ENCODE measurements at places on chromosomes 6 and 20.

DNA sequence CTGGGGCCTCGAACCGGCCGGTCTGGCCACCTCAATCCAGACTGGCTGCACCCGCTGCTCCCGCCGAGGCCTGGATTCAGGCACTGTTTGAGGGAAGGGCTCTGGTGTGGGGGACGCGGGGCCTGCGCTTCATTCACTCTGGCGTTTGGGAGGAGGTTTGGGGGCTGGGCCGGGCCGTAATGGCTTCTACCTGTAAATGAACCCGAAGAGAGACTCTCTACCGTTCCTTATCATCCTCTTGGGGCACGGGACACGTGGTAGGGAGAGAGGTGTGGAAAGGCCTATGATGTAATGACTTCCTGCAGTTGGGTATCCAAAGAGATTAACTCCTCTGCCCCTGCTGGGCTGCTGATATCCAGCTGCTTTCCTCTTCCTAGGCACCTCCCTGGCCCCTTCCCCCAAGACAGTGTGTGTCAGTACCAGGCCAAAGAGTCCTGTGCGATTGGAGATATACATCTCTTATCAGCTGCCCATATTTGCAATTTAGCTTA is 1.8 kb downstream of the FOXO3 start:
- no peak for DNase-seq

DNA sequence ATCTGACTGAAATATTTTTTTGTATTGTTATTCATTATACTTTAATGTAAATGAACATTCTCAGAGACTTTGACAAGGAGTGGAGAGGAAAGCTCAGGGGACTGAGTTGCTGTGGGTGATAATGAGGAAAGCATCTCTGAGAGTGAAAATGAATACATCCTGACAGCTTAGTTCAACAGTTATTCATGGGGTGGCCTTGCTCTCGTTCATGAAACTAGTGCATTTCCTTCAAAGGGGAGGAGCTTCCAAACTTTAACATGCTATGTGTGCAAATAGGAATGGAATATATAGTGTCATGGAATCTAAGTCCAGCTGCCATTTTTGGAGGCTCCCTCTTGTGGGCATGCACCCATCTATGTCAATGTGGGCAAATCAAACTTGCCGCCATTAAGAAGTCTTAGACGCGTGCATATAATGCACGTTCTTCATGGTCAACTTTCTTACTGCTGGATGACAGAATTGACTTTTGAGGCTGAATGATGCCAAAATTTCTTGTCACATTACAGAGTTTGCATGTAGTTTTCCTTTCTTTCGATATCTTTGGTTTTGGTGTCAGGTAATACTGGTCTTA is 124.3 kb upstream of the TMEM170B start:
- no peak for DNase-seq

- DNase-seq = no peak
These were observed 35.3 kb downstream of the VSTM2L start for GRCh38 chr20:37938181-37938750.

DNA sequence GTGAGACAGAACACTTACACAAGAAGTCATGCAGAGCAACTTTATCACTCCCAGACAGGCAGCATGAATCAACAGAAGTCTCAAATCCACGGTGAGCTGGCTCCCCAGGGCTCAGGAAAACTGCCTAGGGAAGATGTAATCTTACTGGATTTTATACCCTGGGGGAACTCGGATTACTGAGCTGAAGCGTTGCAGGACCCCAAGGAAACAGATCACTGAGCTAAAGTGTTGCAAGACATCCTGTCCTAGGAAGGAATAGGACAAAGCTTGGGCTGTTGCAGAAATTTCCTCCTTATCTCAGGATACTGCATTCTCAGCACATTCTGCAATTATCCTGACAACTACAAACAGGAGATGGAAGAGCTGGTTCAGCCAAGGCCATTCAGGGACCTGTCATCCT is 224.8 kb downstream of the TFAP2A start:
- DNase-seq = no peak

GRCh38 chr20:51319522-51319921 is 223.0 kb downstream of the NFATC2 start:
- no peak for DNase-seq

GRCh38 chr20:48772183-48772976 is 55.4 kb downstream of the PREX1 start:
- DNase-seq = no peak

DNA sequence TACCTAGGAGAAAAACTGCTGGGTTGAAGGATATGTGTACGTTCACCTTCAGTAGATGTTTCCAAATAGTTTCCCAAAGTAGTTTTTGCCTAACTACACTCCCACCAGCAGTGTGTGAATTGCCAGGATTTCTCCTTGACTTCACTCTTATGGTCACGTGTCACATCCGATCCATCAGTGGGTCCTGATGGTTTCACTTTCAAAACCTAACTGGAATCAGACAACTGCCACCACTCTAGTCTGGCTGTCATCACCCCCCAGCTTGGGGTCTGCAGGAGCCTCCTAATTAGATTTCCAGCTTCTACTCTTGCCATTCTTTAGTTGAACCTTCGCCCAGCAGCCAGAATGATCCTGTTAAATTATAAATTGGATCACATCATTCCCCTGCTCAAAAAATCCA is 8.5 kb upstream of the SLC12A5 start:
- DNase-seq = no peak

DNA sequence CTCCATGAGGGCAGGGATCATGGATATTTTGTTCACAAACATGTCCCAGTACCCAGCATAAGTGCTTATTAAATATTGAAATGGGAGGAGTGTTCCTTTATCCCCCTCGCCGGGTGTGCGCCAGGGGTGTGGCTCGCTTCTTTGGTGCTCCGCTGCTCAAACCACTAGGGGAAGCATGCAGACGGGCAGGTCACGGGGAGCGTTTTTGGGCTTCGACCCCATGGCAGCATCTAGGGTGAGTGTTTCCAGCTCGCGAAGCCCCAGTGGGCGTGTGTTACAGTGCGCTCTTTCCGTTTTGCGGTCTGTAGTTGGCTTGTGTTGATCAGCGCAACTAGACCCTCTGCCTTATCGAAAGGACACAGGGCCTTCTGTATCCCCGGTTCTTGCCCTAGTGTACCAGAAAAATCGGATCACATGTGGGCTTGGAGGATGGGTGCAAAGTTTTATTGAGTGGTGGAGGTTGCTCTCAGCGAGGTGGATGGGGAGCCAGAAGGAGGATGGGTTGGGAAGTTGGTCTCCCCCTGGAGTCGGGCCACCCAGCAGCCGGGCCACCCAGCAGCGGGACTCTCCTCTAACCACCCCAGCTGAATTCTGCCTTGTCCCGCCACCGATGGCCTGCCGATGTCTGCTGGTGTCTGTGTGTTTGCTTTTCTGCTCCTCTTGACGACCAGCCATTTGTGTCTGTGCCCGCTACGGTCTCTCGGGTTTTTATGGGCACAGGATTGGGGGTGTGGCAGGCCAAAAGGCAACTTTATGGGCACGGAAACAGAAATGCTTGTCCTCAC is 43.2 kb upstream of the OGFRL1 start:
- DNase-seq = no peak

DNA sequence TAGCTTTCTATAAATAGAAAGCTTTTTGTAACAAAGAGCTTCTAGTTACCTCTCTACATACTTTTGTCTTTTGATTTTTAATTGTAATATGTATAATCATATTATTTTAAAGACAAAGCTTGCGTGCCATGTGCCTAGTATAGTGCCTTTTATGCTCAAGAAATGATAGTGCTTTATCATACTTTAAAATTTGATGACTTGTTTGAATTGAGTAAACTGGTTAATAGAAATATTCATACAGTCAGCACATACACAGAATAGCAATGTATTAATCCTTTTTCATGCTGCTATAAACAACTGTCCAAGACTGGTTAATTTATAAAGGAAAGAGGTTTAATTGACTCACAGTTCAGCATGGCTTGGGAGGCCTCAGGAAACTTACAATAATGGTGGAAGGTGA is 313.0 kb downstream of the FRK start:
- DNase-seq = no peak

- no peak for DNase-seq
These were observed 172.6 kb downstream of the CD83 start for GRCh38 chr6:14290041-14290771.

DNA sequence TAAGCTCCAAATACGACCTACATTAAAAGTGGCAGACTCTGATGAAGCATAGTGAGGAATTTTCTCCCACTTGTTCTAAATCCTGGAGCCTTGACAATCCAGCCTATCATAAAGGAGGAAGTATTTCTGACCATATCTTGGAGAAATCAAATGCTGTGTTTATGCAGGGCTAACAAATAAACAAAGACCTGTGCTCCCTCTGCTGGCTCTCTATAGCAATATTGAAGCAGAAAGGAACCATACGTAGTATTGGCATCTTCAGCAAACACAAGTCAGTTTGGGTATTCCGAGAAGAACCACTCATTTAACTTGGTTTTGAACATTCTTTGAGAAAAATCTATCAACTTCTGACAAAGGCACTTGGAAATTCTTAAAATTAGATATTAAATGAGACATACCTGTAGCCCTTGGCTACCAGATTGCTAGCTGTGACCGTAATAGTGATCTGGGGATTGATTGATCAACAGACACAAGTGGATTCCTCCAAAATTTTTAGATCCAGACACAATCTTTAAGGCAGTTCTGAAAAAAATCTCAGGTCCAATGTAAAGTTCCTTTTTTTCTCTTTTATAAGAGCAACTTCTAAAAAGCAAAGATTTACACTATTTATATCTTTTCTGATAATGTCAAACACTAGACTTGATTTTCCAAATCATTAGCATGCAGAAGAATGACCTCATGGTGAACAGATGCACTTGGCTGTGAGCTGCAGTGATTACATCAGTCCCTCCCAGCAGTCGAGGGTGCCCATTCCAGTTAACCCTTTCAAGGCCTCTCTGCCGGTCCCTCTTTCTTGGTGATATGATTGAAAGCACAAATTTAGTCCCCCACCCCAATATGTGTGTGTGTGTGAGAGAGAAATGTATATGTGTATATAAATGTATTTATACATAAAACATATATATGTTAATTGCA is 40.2 kb downstream of the INSM1 start:
- DNase-seq = no peak

- no peak for DNase-seq
These were observed 20.1 kb upstream of the TCP11 start for GRCh38 chr6:35161266-35161665.

- no peak for DNase-seq
These were observed 147.9 kb downstream of the UNC5CL start for GRCh38 chr6:40891131-40891530.

DNA sequence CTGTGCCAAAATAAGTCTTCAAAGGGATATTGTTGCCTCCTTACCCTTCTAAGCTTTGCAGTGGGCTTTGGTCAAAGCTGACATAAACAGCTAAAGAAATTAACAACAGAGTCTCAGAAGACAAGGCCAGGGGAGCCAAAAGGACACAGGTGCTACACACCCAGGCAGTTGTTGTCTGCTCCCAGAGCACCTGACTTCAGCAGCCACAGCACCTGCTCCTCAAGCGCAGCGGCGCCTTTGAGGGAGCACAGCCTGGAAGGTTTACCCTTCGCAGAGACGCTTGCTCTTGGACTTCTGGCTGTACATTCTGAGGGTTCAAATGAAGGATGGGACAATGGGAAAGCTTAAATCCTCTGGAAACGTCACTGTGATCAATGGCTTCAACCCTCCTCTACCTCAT is 16.6 kb downstream of the B4GALT5 start:
- DNase-seq = no peak

DNA sequence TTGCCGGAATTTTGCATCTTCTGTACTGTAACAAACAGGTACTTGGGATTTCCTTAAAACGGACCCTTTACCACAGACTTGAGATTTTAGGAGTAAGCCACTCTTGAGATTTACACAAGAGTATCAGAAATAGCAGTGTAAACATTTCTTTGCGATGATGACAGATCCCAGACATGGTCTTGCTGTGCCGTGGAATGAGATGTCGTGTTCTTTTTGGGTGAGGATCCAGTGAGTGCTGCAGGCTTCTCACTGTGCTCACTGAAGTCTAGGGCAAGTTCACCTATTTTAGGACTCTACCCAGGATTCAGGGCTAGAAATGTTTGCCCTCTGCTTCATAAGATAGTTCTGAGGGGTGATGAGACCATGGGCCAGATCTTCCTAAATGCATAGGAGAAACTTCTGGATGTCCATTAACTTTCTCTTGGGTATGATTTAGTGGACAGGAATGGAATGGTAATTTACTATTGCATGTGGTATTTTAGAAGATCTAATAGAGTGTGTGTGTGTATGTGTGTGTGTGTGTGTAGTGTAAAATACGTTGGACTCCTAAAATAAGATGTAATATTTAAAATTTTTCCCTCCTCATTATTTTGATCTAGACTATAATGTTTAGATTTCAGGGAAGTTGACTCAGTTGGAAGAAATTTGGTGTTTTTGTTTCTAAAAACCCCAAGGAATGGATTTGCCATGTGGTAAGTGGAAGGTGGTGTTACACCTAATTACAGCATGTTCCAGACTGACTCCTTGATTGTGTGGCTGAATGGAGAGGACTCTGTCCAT is 8.5 kb downstream of the LRRC1 start:
- DNase-seq = no peak

- no peak for DNase-seq
These were observed 48.5 kb upstream of the NOP56 start for GRCh38 chr20:2603816-2604505.

GRCh38 chr6:44116641-44117382 is 10.4 kb downstream of the MRPL14 start:
- no peak for DNase-seq

DNA sequence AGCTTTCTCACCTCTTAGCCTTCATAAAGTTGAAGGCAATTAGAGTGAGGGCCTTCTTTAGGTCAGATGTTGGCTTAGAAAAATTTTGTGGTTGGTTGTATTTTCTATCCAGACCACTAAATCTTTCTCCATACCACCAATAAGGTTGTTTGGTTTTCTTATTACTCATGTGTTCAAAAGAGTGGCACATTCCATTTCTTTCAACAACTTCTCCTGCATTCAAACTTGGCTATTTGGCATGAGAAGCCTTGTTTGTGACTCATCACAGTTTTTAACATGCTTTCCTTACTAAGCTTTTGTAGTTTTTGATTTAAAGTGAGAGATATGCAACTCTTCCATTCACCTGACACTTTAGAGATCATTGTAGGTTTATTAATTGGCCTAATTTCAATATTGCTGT is 949.6 kb downstream of the TBC1D32 start:
- no peak for DNase-seq

DNA sequence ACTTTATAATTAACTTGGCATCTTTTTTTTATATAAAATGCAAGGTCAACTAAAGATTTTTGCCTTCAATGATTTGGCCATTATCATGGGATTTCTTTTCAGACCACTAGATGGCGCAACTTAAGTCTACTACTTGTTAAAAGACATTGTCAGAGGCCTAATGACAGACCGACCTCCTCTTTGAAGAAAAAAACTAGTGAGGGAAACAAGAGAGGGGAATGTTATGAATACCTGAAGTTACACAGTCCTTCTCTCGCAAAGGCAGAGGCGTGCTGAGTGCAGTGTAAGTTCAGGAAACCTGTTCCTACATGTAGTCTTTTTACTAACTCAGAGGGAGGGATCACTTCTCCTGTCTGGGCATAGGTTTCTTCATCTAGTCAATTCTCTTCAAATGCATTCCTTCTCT is 9.3 kb downstream of the TRAPPC3L start:
- no peak for DNase-seq

DNA sequence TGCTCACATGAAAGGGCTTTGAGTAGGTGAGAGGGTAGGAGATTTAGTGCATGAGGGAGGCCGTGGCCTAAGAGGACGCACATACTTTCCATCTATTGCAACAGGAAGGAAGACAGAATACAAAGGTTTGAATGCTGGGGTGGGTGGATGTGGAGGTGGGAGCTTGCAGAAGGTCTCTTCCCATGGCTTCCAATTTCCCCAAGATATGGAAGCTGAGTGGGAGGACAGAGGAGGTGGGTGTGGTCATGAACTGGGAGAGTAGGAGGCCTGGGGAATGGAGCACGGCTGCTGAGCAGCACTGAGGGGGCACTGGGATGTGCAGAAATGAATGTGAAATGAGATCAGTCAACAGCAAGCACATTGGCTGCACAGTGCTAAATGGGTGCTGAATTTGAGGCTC is 70.3 kb downstream of the SCML4 start:
- no peak for DNase-seq

All from activated CD4-positive, alpha-beta T cell treated with anti-CD3 and anti-CD28 coated beads for 1 hour (primary cell).